Left lobe of liver (tissue), 2 donors: ENCODE measurements at places on chromosomes 12 and 14.

- no peak for DNase-seq
Observed at GRCh38 chr14:69153152-69153872, 393 bp upstream of the DCAF5 start.

DNA sequence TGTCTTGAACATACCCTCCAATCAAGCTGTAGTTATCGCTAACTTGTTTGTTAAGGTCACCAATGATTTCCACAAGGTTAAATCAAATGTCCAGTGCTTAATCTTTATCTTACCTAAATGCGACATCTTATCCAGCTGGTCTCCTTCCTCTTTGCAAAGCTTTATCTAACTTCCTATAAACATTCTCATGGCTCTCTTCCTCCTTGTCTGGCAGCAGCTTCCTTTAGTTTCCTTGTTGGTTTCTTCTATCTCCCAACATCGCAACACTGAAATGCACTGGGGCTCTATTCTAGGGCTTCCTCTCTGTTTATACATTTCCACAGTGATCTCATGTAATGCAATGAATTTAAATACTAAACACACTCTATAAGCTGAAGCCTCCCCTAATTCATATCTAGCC, 28.7 kb downstream of the UBE2N start:
- no peak for DNase-seq

DNA sequence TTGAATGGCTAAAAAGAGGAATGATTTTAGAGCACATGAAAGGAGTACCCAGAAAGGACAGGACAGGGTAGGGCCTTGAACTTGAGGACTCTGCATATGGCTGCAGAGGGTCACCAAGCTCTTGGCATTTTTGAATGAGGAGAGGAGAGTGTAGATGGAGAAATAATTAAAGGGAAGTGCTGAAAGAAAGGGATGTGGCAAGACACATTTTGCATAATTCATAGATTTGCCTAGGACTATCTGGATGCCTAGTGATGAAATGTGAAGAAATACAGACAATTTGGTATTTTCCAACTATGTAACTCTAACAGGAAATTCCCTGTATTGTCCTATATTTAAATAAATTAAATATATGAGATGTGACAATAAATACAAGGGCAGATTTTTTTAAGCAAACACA, 27.5 kb upstream of the MDM1 start:
- no peak for DNase-seq

- DNase-seq: no peak
Observed at GRCh38 chr14:70721542-70721941, 79.8 kb downstream of the TTC9 start.

DNA sequence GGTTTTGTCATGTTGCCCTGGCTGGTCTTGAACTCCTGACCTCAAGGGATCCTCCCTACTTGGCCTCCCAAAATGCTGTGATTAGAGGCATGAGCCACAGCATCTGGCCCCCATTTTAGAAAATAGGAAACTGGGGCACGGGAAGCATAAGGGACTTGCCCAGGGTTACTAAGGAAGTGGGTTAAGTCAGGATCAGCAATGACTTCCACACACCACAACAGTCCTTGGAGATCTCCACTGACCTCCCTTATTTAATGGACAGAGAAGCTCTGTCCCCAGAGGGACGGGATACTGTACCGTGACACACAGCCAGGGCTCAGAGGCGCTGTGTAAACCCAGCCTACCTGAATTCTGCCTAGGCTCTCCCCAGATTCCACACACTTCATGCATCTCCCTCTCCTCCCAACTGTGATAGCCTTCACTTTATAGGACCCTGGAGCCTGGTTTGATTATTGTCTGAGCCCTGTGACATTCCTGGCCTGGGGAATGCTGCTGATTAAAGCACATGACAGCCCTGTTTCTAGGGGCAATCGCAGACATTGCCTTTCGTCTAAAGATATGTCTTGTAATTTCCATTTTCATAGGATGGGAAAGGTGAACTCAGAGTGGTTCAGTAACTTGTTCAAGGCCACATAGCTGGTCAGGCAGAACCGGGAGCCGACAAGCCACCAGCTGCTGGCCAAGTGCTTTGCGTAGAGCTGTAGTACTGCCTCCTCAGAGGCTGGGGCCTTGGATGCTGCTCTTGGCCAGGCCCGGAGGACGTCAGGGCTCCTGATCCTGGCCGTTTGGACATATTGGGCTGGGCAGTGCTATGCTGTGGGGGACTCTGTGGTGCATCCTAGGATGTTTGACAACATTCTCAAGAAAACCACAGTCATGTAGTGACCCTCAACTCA, 20.8 kb downstream of the SERPINA1 start:
- peak; percentile 40 for DNase-seq

DNA sequence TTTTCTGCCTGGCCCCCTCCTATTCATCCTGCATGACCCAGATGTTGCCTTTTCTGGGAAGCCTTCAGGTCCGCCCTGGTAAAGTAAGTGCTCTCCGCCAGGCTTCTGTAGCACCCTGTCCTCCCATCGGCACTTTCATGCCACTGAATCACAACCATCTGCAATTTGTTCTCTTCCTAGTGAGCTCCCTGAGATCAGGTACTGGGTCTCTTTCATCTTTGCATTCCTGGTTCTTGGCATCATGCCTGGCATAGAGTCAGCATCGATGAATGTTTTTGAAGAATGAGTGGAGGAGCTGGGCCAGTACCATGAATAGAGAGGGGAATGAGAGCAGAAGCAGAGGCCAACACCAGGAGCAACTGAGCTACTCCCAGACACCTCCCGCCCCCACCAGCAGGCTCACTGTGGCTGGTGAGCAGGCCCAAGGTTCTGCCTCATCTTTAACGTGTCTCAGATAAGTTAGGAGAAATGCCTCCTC, 13.1 kb downstream of the ZDHHC22 start:
- no peak for DNase-seq

- DNase-seq: no peak
Observed at GRCh38 chr12:9344541-9344940, 136.3 kb upstream of the PZP start.

DNA sequence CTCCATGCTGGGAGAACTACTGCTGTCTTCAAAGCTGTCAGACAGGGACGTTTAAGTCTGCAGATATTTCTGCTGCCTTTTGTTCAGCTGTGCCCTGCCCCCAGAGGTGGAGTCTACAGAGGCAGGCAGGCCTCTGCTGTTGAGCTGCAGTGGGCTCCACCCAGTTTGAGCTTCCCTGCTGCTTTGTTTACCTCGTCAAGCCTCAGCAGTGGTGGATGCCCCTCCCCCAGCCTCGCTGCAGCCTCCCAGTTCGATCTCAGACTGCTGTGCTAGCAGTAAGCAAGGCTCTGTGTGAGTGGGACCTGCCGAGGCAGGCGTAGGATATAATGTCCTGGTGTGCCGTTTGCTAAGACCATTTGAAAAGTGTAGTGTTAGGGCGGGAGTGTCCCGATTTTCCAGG, 31.4 kb upstream of the RFX4 start:
- no peak for DNase-seq

DNA sequence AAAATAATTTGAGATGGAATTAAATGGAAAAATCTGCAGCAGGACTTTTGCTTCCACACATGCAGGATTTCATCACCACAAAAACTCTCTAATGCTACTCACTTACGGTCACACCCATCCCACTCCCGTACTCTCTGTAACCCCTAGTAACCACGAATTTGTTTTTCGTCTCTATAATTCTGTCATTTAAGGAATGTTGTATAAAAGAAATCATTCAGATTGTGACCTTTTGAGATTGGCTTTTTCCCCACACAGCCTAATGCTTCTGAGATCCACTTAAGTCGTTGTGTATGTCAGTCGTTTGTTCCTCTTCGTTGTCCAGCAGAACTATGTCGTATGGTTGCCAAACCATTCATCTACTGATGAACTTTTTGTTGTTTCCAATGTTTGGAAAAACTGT, 19.8 kb upstream of the PZP start:
- no peak for DNase-seq

DNA sequence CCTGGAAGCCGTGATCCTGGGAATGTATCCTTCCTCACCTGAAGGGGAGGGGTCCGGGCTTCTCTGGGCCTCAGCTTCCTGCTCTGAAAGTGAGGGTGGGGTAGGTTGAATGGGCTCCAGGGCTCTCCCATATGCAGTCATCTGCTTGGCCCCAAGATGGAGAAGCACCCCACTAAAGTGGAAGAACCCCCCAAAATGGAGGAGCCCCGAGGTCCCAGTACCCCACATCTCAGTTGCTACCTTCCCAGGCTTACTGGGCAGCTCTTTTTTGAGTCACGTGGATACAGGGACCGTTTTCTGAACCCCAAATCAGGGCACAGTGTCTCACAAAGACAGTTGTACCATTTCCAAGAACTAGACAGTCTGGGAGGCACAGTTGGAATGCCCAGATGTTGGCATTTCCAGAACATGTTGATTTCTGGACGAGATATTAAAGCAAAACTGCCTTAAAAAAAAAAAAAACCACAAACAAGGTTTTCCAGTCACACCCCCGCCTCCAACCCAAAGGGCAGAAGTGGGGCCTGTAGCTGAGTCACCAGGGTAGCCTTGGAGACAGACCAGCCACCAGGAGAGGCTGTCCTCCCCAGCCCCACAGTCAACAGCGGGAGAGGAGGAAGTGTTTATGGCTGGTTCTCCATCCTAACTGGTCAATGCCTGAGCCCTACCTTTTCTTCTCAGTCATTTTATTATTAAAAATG, 12.1 kb downstream of the VASH1 start:
- DNase-seq: peak; percentile 42
